ENCODE measurements at places on chromosomes 5 and 9.

DNA sequence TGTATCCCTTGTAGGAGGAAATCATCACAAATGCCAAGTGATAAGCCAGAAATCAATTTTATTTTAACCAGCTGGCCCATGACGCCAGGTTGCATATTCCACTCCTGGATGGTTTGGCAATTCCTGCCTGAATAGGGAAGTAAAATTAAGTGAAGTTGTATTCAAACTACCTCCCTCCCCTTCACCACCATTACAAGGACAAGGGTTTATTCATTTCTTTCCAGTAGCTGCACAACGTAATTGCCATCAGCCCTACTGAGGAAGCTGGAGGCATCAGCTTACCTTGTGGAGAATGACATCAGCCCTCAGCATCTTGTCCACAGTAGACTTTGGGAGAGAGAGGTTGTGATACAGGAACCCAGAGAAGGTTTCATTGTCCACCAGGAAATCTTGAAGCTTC lies 66.6 kb downstream of the ABCA1 start:
- DNase-seq, result no peak

DNA sequence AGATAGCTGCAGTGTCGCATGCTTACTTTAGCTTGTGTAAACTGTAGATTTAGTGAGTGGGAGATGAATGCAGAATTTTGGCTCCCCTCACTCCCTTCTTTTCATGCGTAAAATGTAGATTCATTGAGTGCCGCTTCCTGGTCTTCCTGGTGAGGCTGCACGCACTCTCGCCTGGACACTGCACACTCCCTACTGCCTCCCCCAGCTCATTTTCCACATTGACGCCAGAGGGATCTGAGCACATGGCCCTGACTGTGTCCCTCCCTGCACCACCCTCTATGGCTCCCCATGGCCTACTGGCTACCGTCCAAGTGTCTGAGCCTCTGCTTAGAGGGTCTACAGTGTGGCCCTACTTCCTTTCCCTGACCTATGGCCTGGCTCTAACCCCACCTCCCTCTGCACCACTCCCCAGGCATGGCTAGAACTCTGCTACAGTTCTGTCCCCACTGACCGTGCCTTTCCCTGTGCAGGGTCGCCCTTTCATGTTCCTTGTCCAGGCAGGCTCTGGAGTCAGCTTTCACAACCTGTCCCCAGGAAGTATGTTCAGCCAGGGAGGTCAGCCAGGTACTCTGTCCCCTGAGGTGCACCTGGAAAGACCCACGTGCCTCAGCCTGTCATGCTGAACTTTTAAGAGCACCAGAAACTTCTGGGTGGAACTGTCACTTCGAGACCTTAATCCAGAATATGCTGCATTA lies 160.6 kb downstream of the COL23A1 start:
- no peak for DNase-seq

DNA sequence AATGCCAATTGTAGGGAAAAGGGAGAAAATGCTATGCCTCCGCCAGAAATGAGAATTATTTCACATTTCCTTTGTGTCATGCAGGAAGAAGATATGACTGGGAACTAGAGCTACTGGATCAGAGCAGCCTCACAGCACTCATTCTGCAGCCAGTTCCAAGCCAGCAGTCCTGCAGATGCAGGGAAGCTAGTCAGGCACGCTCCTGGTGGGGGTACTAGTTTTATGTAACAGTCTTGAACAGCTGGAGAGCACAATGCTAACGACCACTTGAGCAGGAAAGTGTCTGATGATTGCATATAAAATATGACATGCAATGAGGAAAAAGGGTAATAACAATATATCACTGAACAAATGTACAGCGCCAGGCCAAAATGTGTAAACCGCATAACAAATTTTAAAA lies 21.7 kb downstream of the CDH10 start:
- no peak for DNase-seq

DNA sequence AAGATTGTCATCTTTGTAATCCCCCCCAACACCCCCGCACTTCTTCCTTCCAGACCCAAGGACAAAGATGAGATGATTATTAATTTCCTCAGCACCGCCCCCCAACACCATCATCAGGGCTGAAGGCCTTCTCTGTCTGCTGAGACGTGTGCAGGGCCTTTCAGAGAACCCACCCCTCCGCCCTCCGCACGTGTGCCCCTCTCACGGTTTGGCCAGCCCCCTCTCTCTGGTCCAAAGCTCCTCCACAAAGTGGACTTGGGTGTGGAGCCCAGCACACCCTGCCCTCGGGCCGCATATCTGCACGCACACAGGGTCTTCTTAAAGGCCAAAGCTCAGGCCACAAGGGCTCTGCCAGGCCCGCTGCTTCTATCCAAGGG lies 32.0 kb downstream of the PAX5 start:
- DNase-seq, result no peak

Measured in stimulated activated CD8-positive, alpha-beta memory T cell treated with anti-CD3 and anti-CD28 coated beads, Interleukin-7, amount 100 ng/mL, for 1 hour (primary cell).